Left lobe of liver (tissue), 2 donors: ENCODE measurements at places on chromosomes 4 and X. TPM values are rescaled to one million over a fixed set of nuclear protein-coding genes. Genes with fewer than 3 reads are reported as not detected.

DNA sequence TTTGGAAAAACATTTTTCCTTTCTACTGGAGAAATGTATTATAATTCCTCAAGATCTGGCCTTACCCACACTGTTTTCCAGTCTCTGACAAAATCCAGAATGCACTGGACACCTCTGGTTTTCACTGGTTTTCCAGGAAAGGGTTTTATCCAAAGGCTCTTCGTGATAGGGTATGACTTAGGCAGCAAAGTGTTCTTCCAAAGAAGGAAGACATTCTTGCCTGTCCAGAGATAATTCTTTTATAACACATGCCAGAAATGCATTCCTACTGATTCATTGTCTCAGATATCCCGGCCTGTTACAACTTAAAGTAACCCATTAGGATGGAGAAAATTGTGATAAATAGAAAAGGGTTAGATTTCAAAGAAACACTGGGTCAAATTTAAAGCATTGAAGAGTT is 2343.1 kb downstream of the PCDH7 start:
- no peak for DNase-seq

- DNase-seq, result no peak
Observed at GRCh38 chrX:101416691-101417090, 8.7 kb downstream of the HNRNPH2 start.

- DNase-seq, result no peak
Observed at GRCh38 chr4:98601708-98602107, 56.7 kb downstream of the TSPAN5 start.

- DNase-seq, result no peak
Observed at GRCh38 chr4:111773858-111774257, 371.4 kb upstream of the FAM241A start.

DNA sequence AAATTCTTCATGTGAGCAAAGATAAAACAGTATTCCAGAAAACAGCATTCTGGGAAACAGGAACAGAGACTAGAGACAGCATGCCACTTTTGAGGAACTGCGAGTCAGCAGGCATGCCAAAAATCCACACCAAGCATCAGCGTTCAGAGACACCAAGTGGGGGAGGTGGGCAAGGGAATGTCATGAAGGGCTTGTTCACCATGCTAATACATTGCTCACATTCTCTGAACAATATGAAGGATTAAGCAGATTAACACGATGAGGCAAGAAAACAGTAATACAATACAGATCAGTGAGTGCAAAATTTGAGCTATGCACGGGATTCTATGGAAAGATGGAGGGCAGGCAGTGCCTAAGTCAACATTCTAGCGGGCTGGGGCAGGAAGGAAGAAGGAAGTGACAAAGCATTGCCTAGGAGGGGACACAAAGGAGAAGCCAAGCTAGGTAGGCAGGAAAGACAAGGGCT is 278.3 kb downstream of the FBXW7 start:
- DNase-seq, result no peak

ARR3 gene
- not detected for total RNA-seq

SUPT20HL2 gene
- not detected for total RNA-seq

DNA sequence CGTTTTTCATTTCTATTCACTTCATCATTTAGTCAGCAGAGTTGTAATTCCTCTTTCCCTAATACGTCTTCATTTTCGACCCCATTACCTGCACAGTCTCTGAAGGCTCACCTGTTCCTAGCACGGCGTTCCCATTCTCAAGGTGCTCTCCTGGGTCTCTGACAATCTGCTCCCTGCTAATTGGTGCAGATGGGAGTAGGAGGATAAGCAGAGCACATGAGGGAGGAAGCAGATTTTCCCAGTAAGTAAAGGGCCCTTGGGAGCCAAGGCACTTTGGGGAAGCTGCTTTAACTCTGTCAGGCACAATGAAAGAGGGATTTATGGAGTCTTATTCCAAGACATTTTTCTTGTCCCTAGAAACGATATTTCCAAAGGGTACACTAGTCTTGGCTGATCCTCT is 466.4 kb downstream of the STIM2 start:
- DNase-seq, result no peak

- DNase-seq, result no peak
Observed at GRCh38 chr4:121266982-121267381, 102.9 kb upstream of the TNIP3 start.

SLC10A6 gene
- total RNA-seq, result 0.20 TPM

DNA sequence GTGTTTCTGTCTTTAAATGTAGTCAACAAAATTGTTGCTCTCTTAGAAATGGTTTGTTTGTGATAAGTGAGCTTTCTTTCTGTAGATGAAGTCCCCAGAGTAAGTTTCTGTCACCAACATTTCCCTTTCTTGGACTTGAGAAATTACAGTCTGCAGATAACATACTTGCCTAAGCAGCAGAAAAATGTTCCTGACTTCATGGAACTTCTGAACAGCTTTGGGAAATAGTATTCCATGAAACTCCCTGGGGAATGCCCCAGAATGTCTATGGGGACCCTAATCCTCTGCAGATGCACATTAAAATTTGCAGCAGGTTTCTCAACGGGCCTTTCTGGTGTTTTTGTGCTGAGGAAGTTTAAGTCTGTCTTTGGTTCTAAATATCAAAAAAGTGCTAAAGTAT is 38.6 kb upstream of the NEIL3 start:
- no peak for DNase-seq

DNA sequence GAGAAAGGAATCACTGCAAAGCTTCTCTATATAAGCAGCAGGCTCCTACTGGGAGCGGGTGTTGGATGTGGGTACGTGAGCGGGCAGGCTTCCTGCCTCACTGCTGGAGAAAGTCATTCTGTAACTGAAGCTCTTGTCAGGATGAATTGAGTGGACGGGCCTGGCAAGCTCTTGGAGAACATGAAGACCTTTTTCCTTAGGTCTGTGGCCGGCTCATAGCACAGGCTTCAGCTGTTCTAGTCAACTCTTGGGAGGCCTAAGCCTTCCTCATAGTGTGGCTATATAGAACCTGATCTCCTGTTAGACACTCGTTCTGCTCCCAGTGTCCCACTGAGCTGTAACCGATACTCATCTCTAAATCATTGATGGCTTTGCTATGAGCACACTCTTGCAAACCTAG is 108.2 kb upstream of the GPC4 start:
- no peak for DNase-seq

PSAPL1 gene
- not detected for total RNA-seq

DNA sequence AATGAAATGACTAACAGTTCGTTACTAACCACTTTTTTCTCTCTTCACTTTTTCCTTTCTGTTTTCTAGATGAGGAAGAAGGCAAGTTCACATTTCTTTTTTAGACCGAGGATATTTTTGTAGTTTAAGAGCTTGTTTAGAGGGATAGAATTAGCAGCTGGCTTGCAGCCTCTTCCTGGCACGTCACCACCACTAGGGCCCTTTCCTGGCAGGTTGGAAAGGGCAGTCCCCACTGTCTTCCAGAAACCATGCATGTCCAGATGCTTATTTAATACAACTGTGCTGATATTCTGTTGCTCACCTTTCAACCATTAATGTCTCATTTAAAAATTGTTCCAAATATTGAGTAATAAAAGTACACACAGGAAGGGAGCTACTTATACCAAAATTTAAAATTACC is 209.5 kb upstream of the PACRGL start:
- no peak for DNase-seq

DNA sequence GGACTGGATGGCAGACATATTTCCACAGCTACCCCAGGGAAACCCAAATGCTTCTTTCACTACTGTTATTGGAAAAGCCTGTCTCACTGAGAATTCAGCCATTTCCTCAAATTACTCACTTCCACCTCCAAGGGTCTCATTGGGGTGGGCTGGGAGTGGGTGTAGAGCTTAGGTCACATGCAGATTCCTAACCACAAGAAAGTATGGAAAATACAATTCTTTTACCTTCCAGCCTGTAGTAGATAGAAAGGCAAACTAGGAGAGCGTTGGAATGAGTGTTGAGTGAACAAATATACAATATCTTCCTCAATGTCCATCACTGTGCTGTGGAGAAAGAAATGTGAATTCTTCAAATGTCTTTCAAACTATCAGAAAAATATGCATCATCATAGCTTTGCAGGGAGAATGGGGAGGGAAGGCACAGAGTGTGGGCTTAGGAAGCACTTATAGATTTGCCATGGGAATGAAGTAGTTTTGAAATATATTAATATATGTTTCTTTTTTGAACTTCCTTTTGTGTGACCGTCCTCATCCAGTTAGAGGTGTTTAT is 245.3 kb upstream of the JADE1 start:
- no peak for DNase-seq

SPOCK3 gene
- not detected for total RNA-seq

DNA sequence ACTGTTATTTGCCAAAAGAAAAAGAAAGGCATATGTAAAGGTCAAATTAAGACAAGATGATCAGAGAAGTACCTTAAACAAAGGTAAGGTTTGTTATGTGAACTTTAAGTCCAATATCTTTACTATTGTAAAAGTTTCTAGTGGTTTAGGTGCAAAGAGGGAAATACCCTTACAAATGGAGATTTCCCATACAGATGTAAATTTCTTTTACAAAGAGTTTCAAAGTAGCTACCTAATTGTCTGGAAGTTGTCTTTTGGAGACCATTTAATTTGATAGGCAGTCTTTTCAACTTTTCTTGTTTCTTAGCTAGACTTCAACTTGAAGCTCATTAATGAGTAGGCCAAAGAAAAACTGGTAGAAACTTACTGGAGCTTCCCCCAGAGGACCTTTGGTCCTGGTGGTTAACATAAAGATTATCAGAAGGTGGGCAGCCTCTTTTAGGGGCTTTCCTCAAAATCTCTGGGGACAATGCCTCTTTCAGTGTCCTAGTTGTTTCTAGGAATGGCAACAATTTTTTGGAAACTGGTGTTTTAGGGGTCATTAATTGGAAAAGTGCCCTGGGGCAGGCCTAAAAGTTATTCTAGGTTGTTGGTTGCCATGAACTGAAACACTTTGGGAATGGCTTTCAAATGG is 297.3 kb downstream of the GUCY2F start:
- no peak for DNase-seq

TBX22 gene
- total RNA-seq, result not detected

MTTP gene
- 103 TPM for total RNA-seq

GRCh38 chr4:151729731-151730559 is 30.9 kb downstream of the GATB start:
- no peak for DNase-seq

SPANXC gene
- not detected for total RNA-seq

DNA sequence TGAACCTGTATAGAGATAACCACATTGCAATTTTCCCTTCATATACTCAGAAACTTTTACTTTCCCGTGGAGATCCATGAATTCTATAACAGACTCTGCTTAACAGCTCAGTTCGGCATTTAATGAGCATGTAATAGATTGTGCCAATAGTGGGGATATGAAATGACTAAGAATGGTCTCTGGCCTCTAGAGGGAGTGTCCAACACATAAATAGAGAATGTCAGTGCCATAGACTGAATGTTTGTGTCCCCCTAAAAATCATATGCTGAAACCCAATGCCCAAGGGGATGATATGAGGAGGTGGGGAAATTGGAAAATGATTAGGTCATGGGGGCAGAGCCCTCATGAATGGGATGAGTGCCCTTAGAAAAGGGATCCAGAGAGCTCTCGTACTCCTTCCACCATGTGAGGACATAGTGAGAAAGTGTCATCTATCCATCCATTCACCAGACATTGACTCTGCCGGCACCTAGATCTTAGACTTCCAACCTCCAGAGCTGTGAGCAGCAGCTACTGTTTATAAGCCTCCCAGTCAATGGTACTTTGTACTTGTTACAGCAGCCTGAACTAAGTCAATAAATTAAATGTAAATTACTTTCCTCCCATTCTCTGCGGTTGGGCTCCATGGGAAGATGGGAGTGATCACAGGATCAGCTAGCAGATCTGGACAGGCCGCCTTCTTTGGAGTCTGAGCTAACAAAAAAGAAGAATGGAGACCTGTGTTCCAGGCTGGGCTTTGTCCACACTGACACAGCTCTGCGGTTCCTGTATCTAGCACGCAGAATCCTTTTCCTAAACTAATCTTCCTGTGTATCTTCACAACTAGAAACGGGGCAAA is 28.1 kb upstream of the HPSE start:
- no peak for DNase-seq

DNA sequence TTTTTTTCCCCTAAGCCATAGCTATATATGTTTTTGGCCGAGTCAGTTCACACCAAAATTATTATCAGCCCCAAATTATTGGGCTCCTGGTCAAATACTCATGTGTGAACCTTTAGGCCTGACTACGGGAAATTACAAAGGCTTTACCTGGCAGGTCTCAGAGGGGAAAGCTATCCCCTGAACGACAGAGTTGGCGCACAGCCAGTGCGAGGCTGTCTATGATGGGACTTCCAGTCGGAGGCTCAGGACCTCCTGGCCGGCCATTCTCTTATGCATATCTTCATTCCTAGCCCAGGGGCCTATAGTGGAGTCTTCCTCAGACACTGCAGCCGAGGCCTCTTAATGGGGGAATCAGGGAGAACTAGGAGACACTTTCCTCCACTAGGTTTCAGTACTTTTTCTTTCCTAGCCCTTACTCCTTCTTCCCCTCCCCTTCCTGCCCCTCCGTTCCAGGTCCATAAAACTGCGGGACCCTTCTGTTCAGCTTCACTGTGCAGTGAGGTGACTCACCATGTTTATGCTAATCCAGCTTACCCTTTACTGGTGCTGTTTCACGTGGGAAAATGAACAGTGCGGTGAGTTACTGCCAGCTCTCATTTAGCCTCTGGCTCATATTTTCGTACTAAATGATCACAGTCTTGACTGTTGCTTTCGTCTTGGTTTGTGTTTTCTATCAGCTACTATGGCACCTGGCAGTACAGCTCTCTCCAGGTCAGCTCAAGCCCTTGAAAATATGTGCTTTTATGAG is 533.9 kb downstream of the FSTL5 start:
- no peak for DNase-seq

GRCh38 chr4:41514766-41515481 is 23.0 kb upstream of the LIMCH1 start:
- DNase-seq, result no peak

GRCh38 chr4:21628916-21629610 is 319.5 kb downstream of the KCNIP4 start:
- no peak for DNase-seq

DNA sequence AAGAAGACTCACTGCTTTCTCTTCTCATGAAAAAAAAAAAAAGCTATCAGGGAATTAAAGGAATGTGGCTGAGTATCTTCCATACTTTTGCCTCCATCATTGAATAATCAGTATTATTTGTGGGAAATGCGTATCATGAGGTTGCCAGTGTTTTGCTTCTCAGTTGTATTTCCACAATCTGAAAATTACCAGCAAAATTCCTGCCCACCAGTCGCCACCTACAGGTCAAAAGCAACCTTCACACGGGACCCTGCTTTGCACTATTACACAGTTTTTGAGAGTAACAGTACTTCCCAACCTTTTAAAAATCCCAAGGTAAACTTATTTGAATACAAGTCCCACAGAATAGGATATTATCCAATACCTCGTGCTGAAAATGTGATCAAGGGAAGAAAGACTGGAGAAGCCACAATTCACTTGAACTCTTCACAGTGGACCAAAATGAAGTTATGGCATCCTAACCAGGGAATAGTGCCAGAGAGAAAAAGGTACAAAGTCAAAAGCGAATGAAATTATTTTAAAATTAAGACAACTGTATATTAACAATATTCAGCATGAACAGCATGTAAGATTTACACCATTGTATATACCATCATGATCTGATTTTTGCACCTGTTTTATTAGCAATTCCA is 30.4 kb downstream of the PGRMC1 start:
- no peak for DNase-seq

RRH gene
- total RNA-seq, result not detected
